ENCODE measurements at places on chromosomes 4 and X. TPM values are rescaled to one million over a fixed set of nuclear protein-coding genes. Genes with fewer than 3 reads are reported as not detected.

IDH3G gene
- total RNA-seq: 68.9 TPM

RNF128 gene
- total RNA-seq: not detected

POF1B gene
- not detected for total RNA-seq

MAGEE2 gene
- total RNA-seq: not detected

COL25A1 gene
- total RNA-seq: 0.02 TPM

SLC38A5 gene
- total RNA-seq: 0.04 TPM

CYSLTR1 gene
- total RNA-seq: not detected

LDB2 gene
- total RNA-seq: 21.6 TPM

MCF2 gene
- 0.49 TPM for total RNA-seq

FRG2 gene
- 1.0 TPM for total RNA-seq

ZNF157 gene
- not detected for total RNA-seq

ATOH1 gene
- not detected for total RNA-seq

MMAA gene
- total RNA-seq: 1.1 TPM

F8A2 gene
- total RNA-seq: not detected

TBX22 gene
- total RNA-seq: 0.48 TPM

GNRHR gene
- not detected for total RNA-seq

DNA sequence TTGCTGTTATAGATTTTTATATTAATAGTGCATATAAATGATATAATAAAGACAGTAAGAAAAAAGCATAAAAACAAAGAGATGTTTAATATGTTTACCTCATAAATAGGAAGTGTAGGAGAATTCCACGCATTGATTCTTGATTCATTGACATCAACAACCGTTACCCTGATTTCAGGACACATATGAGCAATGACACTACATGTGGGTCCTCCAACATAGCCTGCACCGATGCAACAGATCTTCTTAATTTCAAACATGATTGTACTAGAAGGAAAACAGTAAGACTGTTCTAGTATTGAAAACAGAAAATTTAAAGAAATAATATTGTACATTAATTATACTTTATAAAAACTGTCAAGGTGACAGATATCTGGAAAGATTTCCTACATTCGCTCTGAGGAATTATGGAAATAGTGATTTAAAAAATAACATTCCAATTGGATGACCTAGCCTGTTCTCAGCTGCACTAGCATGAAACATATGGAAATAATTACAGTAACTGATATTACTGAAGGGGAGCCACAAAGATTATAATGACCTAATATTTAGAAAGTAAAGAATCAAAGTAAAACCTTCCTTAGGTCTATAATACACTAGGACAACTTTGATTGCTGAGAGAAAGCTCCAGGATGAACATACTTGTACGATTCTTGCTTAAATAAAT lies 5.9 kb downstream of the UGDH start:
- no peak for DNase-seq

GRCh38 chrX:145631461-145631951 lies 186.1 kb upstream of the SLITRK2 start:
- no peak for DNase-seq

- DNase-seq: peak; percentile 14
Observed at GRCh38 chrX:63764946-63765345, 20.1 kb downstream of the ARHGEF9 start.

- peak; percentile 16 for DNase-seq
Observed at GRCh38 chr4:76867880-76868655, 29.9 kb downstream of the SOWAHB start.

- peak; percentile 31 for DNase-seq
Observed at GRCh38 chr4:72319601-72320021, 249.4 kb downstream of the ADAMTS3 start.

GRCh38 chrX:69210581-69210980 lies 45.3 kb upstream of the PJA1 start:
- no peak for DNase-seq

DNA sequence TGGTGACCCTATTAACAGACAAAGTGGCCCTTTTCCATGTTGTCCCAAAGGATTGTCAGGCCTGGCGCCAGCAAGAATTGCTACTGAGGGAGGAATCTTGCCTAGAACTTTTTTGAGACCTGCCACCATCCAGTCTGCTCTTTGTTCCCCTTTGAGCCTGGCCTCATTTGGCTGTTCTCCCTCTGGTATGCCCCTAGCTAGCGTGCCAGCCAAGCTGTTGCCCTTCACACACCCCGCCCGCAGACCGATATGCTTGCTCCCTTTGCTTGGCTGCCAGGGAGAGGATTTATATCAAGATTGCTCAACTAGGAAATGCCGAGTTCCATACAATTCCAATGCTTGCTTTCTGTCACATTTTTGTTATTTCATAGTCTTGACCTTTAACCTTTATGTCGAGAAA lies 24.4 kb downstream of the IGSF1 start:
- DNase-seq: peak; percentile 35

- DNase-seq: no peak
Observed at GRCh38 chrX:101029665-101030064, 22.2 kb downstream of the TRMT2B start.

DNA sequence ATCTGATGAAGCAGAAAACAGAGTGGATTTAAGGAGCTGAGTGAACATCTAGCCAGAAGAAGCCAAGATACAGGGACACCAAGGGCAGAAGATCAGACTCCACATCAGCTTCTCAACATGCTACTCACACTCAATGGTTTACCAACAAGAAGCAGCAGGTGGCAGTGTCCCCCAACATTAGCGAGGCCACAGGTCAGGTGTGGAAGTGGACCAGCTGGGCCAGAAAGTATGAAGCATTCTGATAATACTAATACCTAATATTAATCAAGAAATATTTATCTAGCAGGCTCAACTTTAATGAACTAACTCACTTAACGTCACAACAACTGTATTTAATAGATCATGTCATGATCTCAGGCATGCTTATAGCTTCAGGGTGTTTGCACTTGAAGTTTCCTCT lies 73.4 kb upstream of the TTC29 start:
- DNase-seq: peak; percentile 55

DNA sequence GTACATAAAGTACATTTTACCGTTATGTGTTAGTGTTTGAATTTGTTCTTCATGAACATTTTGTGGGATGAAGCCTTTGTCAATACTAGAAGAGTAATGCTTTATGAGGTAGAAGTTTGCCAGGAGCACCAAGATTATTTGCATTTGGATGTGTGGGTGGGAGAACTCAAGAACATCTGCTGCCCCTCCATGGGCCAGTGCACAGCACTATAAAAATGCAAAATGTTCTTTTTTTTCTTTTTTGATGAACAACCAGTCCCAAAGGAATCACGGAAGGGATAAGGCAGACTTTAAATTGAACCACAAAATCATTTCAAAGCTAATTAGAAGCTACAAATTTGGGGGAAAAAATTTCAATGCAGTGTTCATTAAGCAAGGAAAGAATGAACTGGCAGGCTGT lies 300.3 kb upstream of the NWD2 start:
- no peak for DNase-seq

GRCh38 chr4:53055274-53055673 lies 193.2 kb downstream of the RASL11B start:
- DNase-seq: peak; percentile 88

DNA sequence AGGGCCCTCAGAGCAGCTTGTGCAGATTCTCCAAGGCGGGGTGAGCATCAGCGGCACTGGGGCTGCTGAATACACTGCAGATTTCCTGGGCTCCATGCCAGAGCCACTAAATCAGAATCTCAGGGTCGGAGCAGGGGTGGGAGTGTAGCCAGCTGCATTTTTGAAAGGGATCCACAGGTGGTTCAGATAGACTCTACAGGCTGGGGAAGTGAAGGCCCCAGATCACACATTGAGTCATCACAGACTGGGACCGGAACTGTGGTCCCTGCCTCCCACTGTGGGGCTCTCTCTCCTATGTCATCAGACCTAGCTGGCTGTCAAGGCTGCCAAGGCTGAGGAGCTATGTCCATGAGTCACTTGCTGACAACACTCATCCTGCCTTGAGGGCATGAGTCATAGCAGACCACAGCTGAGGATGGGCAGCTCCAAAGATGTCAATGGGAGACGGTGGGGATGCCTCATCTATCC lies 162.3 kb upstream of the MAMLD1 start:
- peak; percentile 90 for DNase-seq

- no peak for DNase-seq
Observed at GRCh38 chr4:2281575-2282343, 19.9 kb upstream of the MXD4 start.
